ENCODE measurements at places on chromosomes 5 and 9.

DNA sequence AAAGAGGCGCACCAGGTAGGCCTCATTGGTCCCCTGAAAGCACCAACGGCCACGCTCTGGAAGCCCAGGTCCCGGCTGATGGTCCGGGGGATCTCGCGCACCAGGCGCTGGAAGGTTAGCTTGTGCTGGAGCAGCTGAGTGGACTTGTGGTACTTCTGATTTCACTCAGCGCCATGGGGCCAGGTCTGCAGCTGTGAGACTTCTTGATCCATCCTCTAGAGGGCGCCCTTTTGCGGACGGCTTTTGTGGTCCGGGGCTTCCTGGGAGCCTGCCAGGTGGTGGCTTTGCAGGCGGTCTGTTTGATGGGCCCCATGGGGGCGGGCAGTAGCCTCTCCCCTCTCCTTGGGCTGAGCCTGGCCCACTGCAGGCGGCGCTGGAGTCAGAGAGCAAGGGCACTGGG is 10.4 kb downstream of the TAF11L12 start:
- DNase-seq, result no peak

GRCh38 chr5:40033009-40033408 is 608.2 kb upstream of the DAB2 start:
- no peak for DNase-seq

DNA sequence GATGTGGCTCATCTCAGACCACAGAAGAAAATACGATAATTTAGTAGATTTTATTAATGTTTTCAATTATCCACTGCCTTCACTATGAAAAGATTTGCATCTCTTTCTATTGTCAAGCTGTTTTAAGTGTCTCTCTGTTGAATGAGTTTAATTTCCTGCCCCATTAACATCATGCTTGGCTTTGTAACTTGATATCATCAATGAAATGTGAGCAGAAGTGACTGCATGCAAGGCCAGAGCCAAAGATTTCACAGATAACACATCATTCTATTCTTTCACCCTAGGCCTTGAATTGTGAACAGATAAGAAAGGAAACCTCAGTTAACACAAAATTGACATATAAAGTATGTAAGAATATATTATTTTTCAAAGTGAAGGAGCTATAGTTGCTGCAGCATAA is 986.4 kb upstream of the CDH18 start:
- no peak for DNase-seq

- DNase-seq, result no peak
Measured at GRCh38 chr9:70420441-70421271, 6.2 kb upstream of the KLF9 start.

GRCh38 chr5:106843812-106844416 is 826.8 kb downstream of the EFNA5 start:
- no peak for DNase-seq

- DNase-seq, result no peak
Measured at GRCh38 chr5:94191604-94192003, 426.8 kb downstream of the KIAA0825 start.

DNA sequence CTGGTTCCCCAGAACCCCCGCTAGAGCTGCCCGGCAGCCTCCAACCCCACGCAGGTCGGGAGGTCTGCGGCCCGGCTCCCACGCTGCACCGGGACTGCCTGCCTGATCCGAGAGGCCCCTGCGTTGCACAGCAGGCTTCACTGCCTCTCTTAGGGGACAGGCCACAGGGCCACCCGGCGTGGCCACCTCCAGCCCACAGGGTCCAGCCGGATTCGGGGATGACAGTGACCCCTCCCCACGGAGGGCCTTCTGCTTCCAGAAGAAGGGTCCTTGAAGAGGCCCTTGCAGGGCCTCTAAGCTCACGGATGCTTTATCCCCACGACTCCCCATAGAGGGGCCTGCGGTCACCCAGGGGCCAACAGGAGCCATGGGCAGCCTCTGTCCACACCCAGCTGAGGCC is 66.1 kb upstream of the PPP1R26 start:
- DNase-seq, result no peak

- no peak for DNase-seq
Measured at GRCh38 chr5:124704594-124705284, 41.7 kb downstream of the ZNF608 start.

- DNase-seq, result no peak
Measured at GRCh38 chr9:118395415-118395814, 691.2 kb downstream of the TLR4 start.

DNA sequence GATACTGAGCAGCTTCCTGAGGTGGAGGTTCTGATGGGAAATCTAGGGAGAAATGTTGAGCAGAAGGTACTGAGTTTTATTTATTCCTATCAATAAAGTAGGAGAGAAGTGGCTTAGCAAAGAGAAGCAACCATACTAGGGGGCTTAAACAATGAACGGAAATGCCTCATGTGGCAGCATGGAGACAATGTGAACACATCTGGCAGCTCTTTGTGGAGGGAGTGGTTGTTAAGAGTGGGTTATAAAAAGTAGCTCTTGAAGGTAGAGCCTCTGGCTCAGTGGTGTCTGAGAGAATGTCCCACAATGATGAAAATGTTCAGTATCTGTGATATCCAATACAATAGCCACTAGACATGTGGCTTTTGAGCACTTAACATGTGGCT is 52.7 kb upstream of the EQTN start:
- DNase-seq, result no peak

DNA sequence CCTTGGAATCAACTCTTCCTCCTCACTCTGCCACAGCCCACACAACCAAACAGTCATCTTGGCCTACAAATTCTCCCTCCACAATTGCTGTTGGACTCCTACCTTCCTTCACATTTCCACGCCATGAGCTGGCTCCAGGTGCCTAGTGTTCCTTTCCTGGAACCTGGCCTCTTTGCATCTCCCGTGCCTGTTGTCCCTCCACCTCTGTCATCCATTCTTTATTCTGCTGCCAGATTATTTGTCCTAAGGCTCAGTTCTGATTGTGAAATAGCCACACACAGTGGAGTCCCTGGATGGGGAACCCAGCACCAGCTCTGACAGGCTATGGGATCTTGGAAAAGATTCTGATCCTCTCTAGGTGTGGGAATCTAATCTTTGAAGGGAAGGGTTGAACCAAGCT is 109.1 kb upstream of the ANKH start:
- DNase-seq, result no peak

GRCh38 chr9:38687389-38687842 is 32.5 kb downstream of the FAM240B start:
- no peak for DNase-seq

DNA sequence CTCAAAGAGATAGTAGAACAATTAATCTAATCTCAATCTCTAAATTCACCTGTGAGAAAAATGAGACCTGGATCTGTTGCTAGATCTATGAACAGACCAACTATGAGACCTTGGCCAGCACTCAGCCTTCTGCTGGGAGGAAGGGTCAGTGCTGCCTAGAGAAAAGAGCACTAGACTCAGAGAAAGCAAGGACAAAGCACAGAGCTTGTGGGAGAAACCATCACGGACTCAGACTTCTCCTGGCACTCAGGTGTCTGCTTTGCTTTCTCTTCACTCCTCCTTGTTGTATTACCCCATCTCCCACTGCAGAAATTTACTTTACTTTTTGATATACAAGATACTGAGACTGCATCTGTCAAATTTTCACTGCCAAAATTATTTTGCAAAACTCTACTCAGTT is 890.0 kb upstream of the NUDT12 start:
- DNase-seq, result no peak

- DNase-seq, result no peak
Measured at GRCh38 chr5:88675708-88676636, 207.0 kb downstream of the MEF2C start.

DNA sequence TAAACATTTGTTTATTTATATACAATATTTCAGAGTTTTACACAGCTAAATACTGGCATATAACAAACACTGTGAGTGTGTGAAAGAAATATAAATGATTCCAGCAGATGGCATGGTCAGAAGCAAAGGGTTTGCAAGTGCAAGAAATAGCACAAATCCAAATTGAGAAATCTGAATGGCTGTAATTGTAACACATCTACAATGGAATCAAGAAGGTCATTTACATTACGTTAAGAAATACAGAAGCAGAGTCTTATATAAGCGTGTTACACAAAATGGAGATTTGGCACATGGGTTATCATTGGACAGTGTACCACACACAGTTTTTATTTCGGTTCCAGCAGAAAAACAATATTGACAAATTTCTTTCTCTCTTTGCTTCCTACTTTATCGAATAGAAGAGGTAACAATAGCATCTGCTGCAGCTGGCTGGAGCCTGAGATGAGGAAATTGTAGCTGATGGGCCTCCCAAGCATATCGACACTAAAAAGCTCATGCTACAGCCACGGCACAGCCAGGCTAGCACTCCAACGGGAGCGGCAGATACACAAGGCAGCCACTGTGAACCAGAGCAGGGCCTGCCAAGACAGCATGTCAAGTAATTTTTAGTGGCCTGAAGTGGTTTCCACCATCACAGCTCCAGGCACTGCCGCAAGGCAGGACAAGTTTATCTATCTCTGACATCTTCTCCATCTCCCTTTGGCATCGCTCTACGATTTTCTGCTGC is 564.6 kb upstream of the DMAC1 start:
- no peak for DNase-seq

DNA sequence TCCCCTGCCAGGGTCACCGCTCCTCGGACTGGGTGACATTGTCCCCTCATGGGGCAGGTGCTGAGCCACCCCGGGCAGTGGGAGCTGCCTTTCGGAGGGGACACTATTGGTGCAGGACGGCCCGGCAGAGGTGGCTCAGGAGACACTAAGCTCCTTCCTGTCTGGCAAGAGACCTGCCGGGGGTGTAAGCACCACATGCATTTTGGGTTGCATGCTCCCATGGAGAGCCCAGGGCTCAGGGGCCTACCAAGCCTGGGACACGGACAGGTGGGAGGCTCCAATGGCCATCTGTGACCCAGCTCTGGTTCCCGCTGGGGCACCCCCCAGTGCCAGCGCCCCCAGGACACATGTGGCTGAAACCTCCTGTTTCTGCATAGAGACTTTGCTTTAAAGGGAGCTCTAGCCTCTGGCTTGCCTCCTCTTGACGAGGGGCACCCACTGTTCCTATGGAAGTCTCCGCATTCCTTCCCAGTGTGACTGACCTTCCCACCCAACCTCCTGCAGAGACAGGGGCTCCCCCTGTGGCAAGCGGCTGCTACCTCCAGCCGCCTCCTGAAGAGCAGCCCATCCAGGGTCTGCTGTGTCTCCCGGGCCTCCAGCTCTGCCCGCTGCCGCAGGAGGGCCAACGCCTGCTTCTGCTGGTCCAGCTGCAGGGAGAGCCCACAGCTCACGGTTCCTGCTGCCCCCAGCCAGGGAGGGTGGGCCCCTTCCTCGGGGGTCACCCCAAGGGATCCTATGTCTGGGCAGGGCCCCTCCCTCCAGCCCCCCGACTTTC is 28.1 kb downstream of the CCDC187 start:
- no peak for DNase-seq

DNA sequence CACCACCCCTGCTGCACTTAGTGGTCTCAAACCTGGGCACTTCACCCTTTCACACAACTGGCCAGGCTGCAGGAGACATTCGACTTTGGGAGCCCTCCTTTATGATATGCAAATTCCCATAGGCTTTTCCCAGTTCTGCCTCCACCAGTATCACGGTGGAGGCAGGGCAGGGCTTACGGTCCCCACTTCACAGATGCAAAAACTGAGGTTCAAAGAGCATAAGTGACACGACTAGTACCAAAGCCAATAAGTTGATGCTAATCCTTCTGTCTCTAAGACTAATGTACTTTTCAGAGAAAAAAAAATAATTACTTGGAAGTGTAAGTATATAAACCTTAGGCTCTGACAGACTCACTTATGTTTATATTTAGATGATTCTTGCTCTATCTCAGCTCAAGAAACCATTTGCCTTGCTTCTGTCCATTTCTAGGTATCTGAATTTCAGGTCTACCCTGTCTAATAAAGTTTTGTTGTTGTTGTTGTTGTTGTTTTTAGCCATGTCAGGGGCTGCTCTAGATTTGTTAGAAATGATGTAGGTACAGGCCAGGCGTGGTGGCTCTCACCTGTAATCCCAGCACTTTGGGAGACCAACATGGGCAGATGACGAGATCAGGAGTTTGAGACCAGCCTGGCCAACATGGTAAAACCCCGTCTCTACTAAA is 10.7 kb downstream of the GALNT10 start:
- DNase-seq, result no peak
